ENCODE measurements at places on chromosomes 12 and 14.

DNA sequence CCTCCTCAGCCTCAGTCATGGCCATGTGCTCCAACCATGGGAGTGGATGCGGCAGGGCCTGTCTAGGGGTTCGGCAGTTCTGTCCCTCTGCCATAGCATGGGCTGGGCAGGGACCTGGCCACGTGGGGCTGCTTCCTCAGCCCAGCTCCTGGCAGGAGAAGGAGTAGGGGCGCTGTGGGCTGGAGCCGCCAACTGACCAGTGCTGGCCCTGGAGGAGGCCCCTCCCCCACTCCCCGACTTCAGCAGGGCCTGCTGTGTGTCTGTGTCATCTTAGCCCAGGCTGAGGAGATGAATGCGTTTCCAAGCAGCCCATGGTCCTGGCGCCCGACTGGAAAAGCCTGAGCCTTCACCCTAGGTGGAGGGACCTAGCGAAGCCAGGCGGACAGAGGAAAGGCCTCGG, 2.7 kb upstream of the PACS2 start:
- no peak overlapping the region for H3K4me3 ChIP-seq
- H3K36me3 ChIP-seq, result no peaks in the 10 kb centered on the region
- no peak overlapping the region for H3K27ac ChIP-seq
- no peak for DNase-seq
- H3K4me1 ChIP-seq, result peaks cover 25% of the 10 kb centered on the region
- no peaks in the 10 kb centered on the region for H3K27me3 ChIP-seq

DNA sequence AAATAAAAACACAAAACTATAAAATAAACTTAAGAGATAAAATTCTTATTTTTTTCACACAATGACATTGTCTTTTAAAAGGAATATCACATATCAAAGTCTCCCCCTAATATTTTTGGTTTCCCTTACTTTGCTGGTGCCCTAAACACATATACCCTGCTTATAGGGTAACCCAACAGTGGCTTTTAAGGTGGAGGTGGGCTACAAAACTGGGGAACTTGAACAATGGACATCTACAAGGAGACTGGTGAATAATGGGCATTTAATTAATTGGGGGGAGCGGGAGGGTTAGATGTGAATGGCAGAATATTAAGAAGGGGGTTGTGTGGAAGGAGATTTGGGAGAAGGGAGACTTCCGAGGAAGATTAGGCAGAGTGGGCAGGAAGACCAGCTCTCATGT, 9.6 kb downstream of the B4GALNT1 start:
- peaks cover 26% of the 10 kb centered on the region for H3K27me3 ChIP-seq
- peaks cover 11% of the 10 kb centered on the region for H3K4me1 ChIP-seq
- no peak overlapping the region for H3K27ac ChIP-seq
- H3K4me3 ChIP-seq, result no peak overlapping the region

- peaks cover 13% of the 10 kb centered on the region for H3K36me3 ChIP-seq
- H3K4me3 ChIP-seq, result no peak overlapping the region
- H3K27ac ChIP-seq, result peak overlapping the region; percentile 82
- peaks cover 15% of the 10 kb centered on the region for H3K4me1 ChIP-seq
- no peaks in the 10 kb centered on the region for H3K27me3 ChIP-seq
Observed at GRCh38 chr14:91412939-91413338, 4.7 kb downstream of the CCDC88C start.

- H3K36me3 ChIP-seq, result no peaks in the 10 kb centered on the region
- no peak for DNase-seq
- no peak overlapping the region for H3K4me3 ChIP-seq
Observed at GRCh38 chr12:50151047-50151687, 16.0 kb downstream of the CERS5 start.

DNA sequence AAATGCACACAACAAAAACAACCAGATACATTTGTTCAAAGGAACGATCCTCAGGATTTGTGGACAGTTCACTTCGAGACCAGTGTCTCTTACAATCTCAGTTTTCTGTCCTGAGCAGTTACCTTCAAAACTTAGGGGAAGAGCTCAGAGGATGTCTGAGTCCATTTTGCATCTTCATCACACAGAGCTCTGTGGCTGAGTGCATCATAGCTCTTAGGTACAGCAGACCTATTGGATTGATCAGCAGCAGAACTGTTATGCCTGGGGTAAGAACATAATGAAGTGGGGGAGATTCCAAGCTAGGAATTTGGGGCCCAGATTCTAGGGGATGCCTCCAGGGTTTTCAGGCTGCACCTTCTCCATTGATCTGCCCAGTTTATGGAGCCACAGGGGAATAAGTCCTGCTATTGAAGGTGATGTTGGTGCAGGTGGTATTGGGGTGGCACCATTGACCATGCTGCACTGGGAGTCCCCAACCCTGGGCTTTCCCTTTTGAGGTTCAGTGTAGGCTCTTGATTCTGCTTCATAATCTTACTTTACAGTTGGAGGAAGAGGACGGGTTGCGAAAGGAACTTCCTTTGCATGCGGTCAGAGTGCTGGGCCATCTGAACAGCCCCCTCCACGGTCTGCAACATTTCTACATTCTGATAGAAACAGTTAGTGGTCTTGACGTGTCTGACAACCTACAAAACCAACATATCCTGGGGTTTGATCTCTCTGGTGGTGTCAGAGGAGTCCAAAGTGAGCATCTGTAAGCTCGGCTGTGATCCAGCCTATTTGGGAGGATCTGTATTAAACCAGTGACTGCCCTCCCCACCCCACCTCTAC, 112.8 kb downstream of the CHST11 start:
- H3K4me3 ChIP-seq, result no peak overlapping the region
- no peaks in the 10 kb centered on the region for H3K27me3 ChIP-seq
- peak overlapping the region; percentile 16 for H3K27ac ChIP-seq
- no peaks in the 10 kb centered on the region for H3K36me3 ChIP-seq
- peaks cover 21% of the 10 kb centered on the region for H3K4me1 ChIP-seq
- peak; percentile 16 for DNase-seq

DNA sequence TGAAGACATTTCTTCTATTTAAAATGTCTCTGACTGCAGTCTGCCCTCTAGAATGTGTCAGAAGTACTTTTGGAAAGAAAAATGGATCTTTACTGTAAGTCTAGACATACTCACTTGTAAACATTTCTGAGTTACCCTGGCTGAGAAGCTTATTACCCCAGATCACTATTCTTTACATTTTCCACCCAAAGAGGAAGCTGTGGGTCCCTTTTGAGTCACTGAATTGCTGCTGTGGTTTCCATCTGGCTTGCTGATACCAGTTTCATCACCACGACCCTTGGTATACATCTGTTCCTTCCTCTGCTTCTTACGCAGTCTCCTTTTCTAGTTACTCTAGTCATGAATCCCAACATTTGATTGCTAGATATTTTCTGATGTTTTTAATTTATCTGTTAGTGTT, 20.2 kb upstream of the CLEC4D start:
- H3K4me1 ChIP-seq, result no peaks in the 10 kb centered on the region
- H3K27me3 ChIP-seq, result no peaks in the 10 kb centered on the region
- DNase-seq, result no peak
- H3K27ac ChIP-seq, result no peak overlapping the region
- H3K4me3 ChIP-seq, result no peak overlapping the region

DNA sequence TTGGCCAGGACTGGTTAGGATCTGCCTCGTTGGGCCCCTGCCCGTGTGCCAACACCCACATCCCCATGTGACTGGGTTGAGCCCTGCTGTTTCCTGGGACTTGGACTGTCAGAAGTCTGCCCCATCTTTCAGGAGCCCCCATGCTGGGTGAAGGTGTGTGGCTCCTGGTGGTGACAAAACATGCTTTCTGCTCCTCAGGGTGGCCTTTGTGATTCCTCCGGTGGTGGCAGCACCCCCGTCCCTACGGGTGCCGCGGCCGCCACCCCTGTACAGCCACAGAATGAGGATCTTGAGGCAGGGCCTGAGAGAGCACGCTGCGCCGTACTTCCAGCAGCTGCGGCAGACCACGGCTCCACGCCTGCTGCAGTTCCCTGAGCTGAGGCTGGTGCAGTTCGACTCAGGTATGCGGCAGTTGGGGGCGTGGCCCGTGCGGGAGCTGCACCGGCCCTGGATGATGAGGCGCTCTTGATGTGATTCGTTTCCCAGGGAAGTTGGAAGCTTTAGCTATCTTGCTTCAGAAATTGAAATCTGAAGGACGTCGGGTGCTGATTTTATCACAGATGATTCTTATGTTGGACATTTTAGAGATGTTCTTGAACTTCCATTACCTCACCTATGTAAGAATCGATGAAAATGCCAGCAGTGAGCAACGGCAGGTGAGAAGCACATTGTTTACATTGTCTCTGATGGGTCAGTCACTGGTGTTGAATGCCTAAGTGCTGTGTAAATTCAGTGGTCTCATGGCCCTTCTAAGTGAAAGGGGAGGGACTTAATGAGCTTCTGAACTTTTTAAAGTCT, 80.0 kb downstream of the EP400 start:
- DNase-seq, result no peak
- no peaks in the 10 kb centered on the region for H3K4me1 ChIP-seq
- H3K4me3 ChIP-seq, result no peak overlapping the region
- H3K36me3 ChIP-seq, result peaks cover 100% of the 10 kb centered on the region
- H3K27me3 ChIP-seq, result no peaks in the 10 kb centered on the region

- no peaks in the 10 kb centered on the region for H3K36me3 ChIP-seq
- DNase-seq, result no peak
- no peak overlapping the region for H3K27ac ChIP-seq
- no peaks in the 10 kb centered on the region for H3K4me1 ChIP-seq
- H3K4me3 ChIP-seq, result no peak overlapping the region
Observed at GRCh38 chr14:30444451-30444850, 114.5 kb upstream of the G2E3 start.

- H3K4me3 ChIP-seq, result no peak overlapping the region
- H3K4me1 ChIP-seq, result peaks cover 3% of the 10 kb centered on the region
- no peak overlapping the region for H3K27ac ChIP-seq
- H3K36me3 ChIP-seq, result no peaks in the 10 kb centered on the region
- no peaks in the 10 kb centered on the region for H3K27me3 ChIP-seq
Observed at GRCh38 chr14:89707086-89707485, 247.4 kb downstream of the EFCAB11 start.

DNA sequence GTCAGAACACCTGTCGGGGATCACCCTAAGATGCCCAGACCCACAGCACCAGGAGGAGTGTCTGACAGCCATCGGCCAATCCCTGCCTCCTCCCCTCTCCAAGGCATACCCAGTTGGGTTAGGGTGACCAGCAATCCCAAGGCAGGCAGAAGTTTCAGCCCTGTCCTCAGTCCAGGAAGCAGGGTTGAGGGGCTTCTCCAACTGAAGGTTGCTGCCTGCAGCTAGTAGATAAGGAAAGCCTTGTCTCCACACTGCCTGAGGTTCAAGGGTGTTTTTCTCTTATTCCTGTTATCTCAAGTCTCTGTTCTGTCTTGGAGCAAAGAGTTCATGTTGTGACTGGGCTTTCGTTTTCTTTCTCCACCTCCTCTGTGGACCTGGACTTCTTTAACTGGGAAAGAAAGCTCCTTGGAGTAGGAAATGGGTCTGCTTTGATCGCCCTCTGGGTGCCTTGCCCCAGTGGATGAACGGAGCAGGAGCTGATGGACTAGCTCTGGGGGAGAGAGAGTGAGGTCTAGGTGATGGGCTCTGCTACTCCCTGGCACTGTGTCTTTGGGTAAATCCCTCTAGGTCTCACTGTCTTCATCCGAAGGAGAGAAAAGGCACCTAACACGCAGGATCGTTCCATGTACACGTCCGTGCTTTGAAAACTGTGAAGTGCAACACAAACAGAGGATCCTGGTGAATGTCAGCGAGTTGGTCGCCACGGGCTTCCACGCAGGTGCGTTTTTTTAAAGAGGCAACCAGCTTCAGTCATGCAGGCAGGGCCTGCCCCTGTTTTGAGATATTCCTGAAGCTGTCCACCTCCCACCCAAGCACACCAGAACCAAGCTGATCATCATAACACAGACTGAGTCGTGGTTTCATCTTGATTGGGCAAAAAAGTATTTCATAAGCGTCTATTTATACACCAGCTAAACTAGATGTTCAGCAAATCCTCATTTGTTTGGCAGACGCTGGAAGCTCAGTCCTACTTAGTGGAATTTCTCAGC, 52.5 kb upstream of the FOXN3 start:
- peaks cover 27% of the 10 kb centered on the region for H3K4me1 ChIP-seq
- no peaks in the 10 kb centered on the region for H3K36me3 ChIP-seq
- DNase-seq, result no peak
- no peak overlapping the region for H3K4me3 ChIP-seq

- H3K4me3 ChIP-seq, result no peak overlapping the region
- H3K36me3 ChIP-seq, result no peaks in the 10 kb centered on the region
- peaks cover 53% of the 10 kb centered on the region for H3K4me1 ChIP-seq
- no peaks in the 10 kb centered on the region for H3K27me3 ChIP-seq
- H3K27ac ChIP-seq, result peak overlapping the region; percentile 71
Observed at GRCh38 chr14:68247676-68248268, 428.2 kb downstream of the RAD51B start.

GRCh38 chr14:75153295-75153694, 23.1 kb downstream of the TMED10 start:
- H3K36me3 ChIP-seq, result no peaks in the 10 kb centered on the region
- no peaks in the 10 kb centered on the region for H3K27me3 ChIP-seq
- H3K27ac ChIP-seq, result no peak overlapping the region

DNA sequence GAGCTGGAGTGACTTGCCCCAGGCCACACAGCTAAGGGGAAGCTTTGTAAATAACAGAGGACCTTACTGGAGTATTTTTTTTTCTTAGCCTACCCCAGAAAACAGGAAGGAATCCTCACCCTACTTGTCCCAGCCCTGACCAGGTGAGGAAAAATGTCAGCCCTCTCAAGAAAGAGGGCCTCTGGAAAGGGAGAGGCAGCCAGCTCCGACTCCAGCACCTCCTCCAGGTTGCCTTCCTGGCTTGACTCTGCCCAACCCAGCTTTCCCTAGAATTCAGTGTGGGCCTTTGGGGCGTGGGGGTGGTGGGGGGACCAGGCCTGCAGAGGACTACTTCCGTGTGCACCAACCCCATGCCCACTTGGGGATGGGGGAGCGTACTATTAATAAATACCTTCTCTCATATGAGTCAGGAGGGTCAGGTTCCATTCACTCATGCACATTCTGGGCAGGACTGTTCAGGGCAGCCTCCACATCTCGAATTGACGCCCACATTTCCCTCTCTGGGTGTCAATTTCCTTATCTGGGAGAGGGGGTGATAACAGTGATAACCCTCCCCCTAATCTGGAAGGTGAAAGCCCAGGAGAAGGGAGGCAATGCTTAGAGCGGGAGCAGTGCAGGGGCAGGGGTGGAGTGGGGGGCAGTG, 5.2 kb downstream of the RHOF start:
- H3K36me3 ChIP-seq, result no peaks in the 10 kb centered on the region
- no peaks in the 10 kb centered on the region for H3K27me3 ChIP-seq
- H3K4me1 ChIP-seq, result peaks cover 84% of the 10 kb centered on the region
- H3K4me3 ChIP-seq, result no peak overlapping the region

DNA sequence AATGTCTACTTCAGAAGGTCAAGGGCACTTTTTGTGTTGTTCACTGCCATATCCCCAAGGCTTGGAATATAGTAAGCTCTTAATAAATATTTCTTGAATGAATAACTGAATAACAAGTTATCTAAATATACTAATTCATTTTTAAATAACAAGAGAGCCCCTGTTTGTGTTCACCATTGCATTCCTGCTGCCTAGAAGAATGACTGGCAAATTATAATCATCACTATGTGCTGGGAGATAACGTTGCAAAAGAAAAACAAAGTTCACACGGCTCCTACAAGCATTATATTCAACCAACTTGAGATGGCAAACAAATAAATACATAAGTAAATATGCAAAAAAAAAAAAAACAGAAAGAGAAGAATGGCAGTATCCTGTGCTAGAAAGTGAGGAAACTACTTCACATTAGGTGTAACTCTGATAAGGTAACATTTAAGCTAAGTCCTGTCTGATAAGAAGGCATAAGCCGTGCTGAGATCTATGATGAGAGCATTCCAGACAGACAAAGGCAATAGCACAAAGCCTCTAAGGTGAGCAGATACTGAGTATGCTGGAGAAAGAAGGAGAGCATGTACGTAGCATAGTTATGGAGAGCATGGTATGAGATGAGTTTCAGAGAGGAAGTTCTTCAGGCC, 9.2 kb upstream of the TSPAN8 start:
- no peaks in the 10 kb centered on the region for H3K36me3 ChIP-seq
- no peak overlapping the region for H3K4me3 ChIP-seq
- no peak overlapping the region for H3K27ac ChIP-seq
- no peaks in the 10 kb centered on the region for H3K27me3 ChIP-seq

Data from esophagus squamous epithelium (tissue), 5 donors.